ENCODE measurements at places on chromosomes 12 and 14.

DNA sequence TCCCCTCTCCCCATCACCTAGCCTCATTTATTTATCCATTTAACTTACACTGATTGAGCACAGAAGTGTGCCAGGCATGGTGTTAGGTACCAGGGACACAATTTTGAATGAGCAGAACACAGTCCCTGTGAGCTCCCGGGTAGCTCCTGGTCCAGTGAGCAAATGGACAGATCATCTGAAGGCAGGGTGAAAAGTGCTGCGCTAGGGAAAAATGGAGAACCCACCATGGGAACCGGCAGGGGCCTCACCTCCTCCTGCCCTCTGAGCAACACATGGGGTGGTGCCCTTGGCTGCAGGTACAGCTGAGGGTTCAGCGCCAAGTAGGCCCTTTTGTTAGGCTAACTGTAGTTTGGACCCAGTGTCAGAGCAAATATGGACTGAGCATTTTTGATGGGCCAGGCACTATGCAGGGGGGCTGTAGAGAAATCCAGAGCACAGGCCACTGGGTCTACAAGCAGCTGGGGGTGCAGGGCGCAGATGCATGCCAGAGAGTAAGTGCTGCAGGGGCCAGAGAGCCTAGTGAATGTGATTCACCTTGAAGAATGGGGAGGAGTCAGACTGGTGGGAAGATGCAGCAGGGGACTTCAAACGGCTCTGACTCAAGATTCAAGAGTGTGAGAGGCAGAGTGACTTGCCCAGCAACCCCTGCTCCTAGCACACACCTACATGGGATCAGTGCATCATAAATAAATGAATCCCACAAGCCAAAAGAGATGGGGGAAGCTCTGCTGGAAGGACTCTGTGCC, 28.2 kb downstream of the LTBP2 start:
- DNase-seq = no peak

GRCh38 chr12:6958609-6959057, 7.5 kb downstream of the PTPN6 start:
- no peak for DNase-seq

DNA sequence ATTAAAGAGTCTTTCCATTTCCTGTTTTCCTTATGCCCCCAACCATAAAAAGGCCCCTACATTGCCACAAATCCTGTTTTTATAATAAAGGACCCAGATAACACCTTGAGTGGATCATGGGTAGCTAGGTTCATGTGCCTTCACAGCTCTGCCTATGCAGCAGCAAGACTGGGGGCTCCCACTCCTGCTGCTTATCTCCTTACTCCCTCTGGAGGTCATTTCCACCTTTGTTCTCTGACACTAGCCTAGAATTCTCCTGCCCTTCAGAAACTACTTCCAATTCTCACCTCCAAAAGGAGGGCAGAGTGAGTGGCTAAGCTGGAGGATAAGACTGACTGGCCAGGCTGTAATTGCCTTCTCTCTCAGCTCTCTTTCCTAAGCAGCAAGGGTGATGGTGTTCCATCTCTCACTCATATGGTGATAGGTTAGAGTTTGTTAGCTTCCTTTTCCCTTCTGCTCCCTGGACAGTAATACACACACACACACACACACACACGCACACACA, 20.0 kb upstream of the STAC3 start:
- no peak for DNase-seq

- DNase-seq = no peak
Measured at GRCh38 chr14:96914571-96915128, 117.5 kb downstream of the VRK1 start.

DNA sequence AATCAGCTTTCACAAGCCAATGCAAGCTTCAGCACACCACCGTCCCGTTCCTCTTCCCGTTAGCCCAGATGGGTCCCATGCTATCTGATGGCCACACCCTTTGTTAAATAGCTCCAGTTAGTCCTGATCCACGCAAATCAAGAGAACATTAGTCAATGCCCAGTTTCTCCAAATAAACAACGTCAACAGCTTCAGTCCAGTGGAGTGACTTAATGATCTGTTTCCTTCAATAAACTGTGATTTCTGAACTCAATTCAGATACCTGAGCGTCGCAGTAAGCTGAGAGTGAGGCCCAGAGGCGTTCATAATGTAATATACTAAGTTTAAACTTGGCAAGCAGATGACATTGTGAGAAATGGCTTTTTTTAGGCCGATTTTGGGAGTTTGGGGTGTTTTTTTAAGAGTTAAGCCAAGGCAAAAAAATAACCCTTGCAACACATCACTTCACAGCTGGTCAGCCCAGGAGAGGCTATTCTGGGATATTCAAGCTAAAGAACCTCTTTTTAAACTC, 112.3 kb downstream of the ZFP36L1 start:
- no peak for DNase-seq

DNA sequence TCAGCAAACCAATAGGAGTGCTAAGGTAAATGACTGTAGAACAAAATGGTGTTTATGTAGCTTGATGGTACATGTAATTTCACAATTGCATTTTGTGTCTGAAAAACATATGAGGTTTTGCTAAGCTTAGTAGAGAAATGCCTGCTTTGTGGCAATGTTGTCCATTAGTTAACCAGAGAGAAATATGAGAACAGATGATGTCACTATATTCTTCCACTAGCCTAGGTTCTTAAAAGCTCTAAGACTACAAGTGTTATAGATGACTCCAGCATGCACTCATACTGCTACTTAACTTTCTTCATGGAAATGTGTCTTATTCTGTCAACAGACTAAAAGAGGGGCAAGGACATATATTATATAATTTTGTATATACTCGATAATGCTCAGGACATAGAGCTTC, 309.4 kb downstream of the APAF1 start:
- no peak for DNase-seq

Measured in left colon (tissue), 2 donors.